ENCODE measurements at places on chromosomes 12 and 14.

DNA sequence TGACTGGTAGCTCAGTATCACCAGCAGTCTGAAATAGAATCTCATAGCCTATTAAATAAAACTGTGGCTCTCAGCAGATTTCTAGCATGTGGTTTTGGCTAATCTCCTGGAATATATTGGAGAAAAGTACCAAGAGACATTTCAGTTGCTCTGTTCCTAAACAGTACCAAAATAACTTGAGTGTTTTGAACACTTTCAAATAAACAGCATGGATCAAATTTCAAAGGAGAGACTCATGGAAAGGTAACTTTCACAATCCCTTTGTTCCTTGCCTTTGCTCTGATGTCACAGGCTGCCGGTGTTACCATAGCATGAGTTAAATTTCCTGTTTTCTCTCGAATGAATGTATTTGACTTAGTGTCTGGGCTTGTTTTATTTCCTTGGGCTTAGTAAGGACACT is 3.4 kb downstream of the ARG2 start:
- DNase-seq: no peak

DNA sequence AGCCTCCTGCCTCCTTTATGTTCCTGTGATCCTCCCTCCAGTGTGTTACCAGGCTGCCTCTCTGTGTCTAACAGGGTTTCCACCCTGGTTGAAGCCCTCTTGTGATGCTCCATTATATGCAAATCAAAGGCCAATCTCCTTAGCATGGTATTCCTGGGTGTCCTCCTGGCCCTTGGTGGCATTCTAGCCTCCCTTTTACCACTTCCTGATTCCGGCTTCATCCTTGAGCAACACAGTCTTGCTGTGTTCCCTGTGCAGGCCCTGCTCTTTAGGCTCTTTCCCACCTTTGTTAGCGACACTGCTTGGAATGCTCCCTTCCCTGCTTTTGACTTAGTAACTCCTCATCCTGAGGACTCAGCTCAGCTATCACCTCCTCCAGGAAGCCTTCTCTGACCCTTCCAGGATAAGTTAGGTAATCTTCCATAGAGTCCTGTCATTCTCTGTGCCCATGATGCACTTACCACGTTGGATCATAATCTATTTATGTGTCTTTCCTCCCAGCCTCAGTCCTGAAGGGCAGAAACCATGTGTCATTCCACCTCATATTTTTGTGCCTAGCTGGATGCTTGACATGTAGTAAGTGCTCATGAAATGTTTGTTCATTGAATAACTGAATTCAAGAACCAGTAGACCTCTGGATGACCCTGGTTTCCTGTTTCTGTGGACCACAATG is 37.3 kb downstream of the PRKCH start:
- no peak for DNase-seq

DNA sequence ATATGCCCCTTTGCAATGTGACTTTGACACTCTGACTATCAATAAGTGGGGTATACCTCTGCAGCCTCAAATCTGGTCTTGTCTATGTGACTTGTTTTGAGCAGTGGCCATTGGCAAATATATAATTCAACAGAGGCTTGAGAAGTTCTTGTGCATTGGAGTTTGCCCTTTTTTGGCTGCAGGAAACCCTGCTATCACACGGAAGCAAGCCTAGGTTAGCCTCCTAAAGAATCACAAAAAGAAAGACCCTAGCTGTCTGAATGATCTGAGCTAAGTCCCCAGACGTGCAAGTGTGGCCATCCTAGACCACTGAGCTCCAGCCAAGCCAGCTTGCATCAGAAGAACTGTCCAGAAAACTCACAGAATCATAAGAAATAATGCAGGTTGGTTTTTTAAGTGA is 31.8 kb upstream of the PARP11 start:
- no peak for DNase-seq

GRCh38 chr12:110245369-110245772 is 35.7 kb upstream of the ATP2A2 start:
- no peak for DNase-seq

DNA sequence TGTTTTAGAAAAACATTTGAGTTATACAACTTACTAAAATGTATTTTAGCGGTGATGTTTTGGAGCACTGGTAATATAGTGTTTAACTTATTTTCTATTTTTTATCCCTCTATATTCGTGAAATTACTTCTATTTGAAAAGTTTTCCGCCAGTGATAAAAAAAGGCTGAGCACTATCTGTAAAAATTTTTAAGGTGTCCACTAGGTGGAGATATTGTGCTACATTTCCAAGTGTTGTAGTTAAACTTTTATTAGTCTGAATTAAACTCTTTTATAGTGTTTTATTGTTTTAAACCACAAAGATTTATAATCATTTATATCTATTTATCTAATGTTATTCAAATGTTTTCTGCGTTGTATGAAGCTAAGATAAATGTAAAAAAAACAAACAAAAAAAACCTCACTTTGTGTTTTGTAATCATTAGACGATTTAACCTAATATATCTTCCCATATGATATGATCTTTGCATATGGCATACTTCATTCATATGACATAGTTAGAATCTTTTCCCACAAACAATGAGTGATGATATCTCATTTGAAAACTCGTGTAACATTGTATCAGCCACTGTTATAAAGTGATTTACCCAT is 11.8 kb downstream of the ALG10B start:
- no peak for DNase-seq

DNA sequence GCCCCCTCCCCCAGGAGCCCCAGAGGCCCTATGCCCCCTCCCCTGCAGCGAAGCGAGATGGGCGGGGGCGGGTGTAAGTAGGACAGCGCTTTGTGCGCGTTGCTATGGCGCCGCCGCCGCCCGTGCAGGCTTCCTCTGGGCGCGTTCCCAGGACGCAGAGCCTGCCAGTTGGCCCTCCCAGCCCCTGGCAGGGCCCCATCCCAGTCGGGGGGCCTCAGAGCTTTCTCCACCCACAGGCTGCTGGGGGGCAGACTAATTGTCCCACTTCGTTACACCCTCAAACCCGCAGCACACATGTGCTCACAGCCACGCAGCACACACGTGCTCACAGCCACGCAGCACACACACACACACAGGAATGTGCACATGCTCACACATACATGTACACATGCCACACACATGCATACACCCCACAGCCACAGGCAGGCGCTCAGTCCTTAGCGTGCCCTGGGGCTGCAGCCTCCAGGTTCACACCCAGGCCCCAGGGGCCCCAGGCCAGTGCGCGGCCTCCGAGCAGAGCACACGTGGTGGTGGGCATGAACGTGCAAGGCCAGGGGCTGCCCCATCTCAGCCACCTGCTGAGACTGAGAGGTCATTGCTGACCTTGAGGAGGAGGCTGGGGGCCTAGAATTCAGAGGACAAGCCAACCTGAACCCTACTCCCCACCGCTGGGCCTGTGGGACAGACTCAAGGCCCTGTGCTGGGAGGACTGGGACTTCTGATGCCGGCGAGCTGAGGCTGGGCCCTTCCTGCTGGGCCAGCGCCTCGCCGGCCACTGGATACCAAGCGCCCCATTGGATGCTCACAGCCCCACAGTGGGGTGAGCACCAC is 15.6 kb downstream of the TRMT61A start:
- DNase-seq: no peak

DNA sequence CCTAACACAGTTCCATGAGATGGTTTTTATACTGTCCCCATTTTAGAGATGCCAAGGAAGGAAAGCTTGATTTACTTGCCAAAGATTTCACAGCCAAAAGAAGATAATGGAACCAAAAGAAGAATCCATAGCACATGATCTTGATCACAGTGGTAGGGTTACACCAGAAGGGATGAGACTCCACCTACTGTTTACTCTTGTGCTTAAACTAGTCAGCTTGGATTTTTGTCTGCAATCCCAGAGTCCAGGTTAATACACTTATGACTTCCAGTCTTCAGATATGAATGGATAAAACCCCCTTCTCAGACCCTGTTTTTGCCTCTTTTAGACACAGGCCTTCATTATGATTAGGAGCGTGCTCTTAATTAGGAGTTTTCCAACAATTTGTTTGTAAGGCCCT is 454.2 kb downstream of the AEBP2 start:
- no peak for DNase-seq

GRCh38 chr12:9741726-9742125 is 8.8 kb upstream of the CLECL1 start:
- DNase-seq: no peak
